NCI-H1694 treated with DMSO at 0.1 percent for 48 hours (cell line): ENCODE measurements at places on chromosomes 7 and 10.

DNA sequence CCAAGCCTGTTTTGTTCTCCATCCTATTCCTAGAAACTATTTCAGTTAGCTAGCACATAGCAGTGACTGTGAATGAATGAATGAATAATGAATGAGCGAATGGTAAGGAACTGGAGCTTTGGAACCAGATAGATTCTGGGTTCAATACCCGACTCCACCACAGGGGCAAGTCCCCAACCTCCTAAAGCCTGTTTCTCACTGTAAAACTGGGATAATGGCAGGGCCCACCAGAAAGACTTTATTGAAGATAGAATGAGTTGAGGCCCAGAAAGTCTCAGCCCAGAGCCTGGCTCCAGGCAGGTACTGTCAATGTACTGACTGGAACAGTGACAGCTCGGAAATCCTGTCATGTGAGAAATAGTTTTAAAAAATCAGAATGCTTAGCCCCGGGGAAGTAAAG, 1.1 kb upstream of the CDH23 start:
- no peak for DNase-seq

DNA sequence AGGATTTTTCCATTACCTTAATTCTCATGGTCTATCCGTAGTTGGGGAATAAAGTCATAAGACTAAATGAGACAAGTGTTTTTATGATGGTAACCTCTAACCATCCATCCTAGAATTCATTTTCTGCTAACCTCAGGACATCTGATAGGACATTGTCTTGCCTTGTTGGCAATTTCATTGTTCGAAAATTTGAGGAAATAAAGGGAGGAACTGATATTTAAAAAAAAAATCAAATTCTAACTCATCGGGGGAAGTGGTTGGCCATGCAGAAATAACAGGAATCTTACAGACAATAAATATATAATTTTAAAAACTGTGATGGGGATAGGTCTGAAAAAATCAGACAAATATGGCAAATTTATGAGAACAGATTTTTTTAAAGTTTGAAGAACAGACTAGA, 21.7 kb upstream of the RHOBTB1 start:
- DNase-seq = no peak

- no peak for DNase-seq
Measured at GRCh38 chr10:1047937-1048336, 982 bp downstream of the IDI1 start.

DNA sequence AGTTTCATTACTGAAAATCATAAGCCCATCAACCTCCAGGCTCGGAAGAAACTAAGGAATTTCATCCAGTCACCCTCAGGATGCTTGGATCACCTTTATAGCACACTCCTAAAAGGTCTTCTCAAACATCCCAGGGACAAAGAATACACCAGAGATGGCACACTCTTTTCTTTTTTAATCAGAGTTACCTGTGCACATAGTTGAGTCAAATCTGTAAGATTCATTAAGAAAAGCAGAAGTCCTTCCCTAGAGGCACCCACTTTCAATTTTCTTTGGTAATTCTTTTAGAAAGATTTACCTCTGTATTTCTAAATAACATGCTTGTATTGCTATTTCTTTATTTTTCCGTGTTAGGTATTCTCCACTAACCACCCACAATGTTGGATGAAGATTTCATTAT, 50.6 kb upstream of the IL6 start:
- DNase-seq = no peak

DNA sequence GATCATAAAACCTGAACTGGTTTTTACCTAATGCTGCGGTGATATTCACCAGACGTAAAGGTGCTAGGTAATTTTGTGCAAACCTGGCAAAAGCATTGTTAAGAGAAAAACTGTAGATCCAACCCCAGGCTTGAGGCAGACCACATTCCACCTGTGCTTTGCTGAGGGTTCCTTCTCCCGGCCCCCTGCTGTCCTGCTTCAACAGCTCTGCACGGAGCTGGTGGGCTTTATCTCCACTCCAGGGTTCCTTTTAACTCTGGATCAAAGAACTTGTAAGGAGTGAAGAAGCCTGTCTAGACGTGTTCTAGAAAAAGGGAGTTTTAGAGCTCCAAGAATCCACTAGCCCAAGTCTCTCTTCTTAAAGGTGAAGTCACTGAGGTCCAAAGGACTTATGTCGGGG, 87.5 kb upstream of the NMT2 start:
- DNase-seq = no peak

GRCh38 chr10:133012573-133013359, 70.4 kb upstream of the CFAP46 start:
- DNase-seq = no peak

DNA sequence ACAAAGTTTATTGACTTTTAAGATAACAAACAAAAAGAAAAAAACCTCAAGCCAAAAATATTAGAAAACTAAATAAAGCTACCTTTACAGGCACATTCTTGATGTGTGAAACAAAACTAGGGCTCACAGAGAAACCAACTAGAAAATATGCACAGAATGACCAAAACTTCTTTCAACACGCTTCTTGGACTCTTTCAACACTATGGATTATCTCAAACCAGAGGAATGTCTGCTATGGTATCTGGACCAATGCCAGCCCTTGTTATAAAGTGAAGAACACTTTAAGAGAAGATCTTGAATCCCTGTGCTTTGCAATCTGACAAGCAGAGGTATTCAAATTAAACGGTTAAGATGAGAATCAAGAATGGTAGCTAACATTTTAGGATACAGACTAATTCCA, 76.6 kb downstream of the DNAJC1 start:
- DNase-seq = no peak

GRCh38 chr7:139058943-139059342, 23.1 kb upstream of the ZC3HAV1L start:
- no peak for DNase-seq

DNA sequence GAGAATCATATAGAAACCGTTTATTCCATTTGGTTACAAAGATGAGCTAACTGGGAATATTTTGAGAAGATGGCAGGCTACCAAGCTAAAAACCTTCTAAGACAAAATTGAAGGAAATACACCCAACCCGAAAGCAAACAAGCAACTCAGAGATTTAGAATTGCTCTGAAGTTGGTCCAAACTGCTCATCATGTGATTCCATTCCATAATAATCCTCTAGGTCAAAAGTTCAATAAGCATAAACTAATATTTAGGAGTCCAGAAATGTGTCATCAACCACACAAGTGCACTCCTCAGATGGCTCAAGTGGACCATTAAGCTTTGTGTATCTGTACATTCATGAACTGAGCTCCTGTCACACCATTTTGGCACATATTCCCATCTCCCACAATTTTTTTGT, 28.7 kb downstream of the DGKI start:
- DNase-seq = no peak

GRCh38 chr7:158743219-158743618, 38.6 kb upstream of the NCAPG2 start:
- no peak for DNase-seq

GRCh38 chr10:34627331-34627730, 187.8 kb downstream of the PARD3 start:
- no peak for DNase-seq

- no peak for DNase-seq
Measured at GRCh38 chr7:78081888-78082287, 283.3 kb downstream of the PHTF2 start.

GRCh38 chr7:142188154-142188553, 69.7 kb downstream of the PRSS58 start:
- DNase-seq = no peak

GRCh38 chr7:76048668-76048988, 722 bp downstream of the MDH2 start:
- DNase-seq = no peak

GRCh38 chr10:17428351-17429097, 25.9 kb downstream of the ST8SIA6 start:
- no peak for DNase-seq

GRCh38 chr7:10855583-10855982, 118.1 kb upstream of the PHF14 start:
- DNase-seq = no peak

DNA sequence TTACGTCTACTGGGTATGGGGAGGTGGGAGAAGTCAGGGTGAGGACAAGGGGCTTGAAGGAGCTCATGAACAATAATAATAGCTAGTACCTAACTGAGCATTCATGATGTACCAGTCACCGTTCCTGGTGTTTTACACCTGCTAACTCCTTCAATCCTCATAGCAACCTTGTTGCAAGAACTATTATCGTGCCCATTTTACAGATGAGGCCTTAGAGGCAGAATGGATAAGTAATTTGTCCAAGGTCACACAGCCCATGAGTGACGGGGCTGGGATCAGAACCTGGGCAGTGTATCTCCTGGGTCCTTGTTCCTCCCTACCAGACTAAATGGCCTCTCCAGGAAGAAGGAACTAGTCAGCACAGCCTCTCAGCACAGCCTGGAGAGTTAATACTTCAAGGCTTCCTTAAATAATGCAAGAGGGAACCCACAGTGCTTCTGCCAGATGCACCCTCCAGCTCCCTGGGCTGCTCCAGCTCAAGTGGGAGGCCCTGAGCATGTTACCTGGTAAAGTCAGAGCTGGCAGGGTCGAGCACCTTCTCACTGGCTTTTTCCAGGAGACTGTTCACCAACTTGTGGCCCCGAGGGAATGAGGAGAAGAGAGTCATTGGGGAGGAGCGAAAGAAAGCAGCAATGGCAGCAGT, 28.8 kb downstream of the RRP12 start:
- DNase-seq = no peak

- DNase-seq = peak; percentile 33
Measured at GRCh38 chr7:151459726-151460473, 20.0 kb upstream of the CRYGN start.

DNA sequence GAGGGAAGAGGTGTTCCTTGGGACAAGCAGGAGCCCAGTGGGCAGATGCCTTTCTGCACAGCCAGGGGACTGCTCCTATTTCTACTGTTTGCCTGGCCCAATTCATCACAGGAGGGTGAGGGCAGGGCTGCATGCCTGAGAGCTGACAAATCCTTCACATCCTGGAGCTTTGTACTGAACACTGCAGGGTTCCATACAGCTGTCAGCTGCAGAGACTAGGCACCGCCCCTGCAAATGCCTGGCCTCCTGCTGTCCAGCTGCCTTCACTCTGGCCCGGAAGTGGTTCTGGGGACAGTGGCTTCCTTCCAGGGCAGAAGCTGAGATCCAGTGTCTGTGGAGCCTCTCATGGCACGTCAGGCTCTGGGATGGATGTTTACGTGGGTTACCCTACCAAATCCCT, 470.7 kb downstream of the DNAJB6 start:
- no peak for DNase-seq
